ENCODE measurements at places on chromosomes 5 and 9.
A peak's percentile ranks its signal among the peaks of the same experiment; 100 is the strongest.

DNA sequence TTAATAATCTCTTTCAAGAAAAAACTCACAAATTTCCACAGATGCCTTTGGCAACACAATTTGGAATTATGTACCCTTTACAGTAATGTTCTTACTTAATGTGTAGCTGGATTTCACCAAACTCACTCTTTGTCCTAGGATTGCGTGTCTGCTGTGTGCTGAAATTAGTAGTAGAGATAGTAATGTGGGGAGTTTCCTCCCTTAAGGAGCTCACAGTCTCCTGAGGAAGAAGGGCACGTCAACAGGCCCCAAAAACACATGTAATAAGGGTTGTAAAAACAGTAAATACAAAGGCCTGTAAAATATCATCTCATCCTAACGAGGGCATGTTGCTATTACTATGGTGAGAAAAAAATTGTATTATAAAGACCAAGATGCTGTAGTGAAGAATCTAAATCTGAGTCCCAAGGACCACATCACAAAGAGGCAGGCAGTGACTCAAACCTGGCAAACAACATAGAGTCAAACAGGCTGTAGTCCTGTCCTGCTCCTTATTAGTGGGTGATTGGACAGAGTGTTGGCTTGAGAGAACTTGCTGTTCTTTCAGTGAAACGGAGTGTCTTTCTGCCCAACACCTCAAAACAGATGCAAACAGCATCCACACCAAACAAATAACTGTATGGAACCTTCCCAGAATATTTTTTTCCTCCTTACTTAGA lies 83.2 kb upstream of the PAPPA start:
- no peak for DNase-seq

DNA sequence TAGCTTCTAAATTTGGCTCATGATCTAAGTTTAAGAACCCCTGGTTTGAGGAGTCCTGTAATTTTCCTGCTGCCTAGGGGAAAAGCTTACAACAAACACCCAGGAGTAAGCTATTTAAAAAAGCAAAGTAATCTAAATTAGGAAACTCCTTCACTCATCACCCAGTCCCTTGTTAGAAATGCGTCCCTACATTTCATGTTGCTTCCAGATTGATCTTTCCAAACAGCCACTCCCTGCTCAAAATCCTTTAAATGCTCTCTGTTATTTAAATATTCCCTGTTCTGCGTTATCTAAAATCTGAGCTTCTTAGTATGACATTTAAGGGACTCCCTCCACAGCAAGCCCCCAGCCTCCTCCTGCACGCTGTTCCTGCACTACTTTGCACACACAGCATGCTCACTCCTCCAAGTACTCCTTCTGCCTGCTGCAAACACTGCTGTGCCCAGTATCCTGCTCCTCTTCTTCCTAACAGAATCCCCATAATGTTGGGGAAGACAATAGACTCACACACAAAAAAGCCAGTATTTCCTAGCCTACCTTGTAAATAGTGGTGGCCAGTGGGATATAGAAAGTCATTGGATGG lies 123.3 kb upstream of the RASEF start:
- DNase-seq: no peak

- DNase-seq: no peak
Observed at GRCh38 chr5:108739906-108740305, 7.8 kb upstream of the FER start.

GRCh38 chr9:136052991-136053756 lies 41.9 kb downstream of the NACC2 start:
- DNase-seq: no peak

DNA sequence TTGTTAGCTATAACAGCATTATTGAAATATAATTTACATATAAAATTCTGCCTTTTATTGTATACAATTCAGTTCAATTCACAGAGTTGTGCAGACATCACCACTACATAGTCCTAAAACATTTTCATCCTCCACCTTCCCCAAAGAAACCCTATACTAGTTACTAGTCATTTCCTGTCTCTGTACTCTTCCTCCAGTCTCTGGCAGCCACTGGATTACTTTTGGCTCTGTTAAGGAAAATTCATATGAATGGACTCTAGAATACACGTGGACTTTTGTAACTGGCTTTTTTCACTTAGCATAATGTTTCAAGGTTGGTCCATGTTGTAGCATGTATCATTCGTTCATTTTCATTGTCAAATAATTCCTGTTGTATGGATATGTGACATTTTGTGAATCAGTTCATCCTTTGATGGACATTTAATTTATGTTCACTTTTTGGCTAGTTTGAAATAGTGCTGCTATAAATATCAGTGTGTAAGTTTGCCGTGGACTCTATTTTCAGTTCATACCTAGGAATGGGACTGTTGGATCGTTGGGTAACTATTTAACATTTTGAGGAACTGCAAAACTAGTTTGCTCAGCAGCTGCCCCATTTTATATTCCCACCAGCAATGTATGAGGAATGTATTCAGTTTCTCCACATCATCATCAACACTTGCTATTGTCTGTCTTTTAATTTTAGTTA lies 9.7 kb downstream of the ICE1 start:
- no peak for DNase-seq

GRCh38 chr5:59128646-59129290 lies 545.9 kb downstream of the RAB3C start:
- no peak for DNase-seq

GRCh38 chr9:22986556-22986955 lies 539.9 kb downstream of the DMRTA1 start:
- DNase-seq: no peak

DNA sequence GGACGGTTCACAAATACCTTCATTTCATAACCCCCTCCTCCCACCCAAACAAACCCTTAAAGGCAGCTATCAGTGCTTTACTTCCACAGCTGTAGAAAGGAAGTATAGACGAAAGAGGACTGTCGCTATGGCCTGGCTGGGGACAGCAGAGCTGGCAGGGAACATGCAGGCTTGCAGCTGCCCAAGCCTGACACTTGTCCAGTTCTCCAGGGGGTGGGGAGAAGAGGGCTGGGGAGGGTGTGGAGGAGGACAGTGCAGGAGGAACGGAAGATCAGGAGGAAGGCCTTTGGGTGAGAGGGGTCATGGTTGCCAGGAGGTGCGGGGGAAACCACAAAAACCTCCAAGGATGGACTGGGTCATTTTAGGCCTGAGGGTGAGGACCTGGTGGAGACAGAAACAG lies 25.9 kb downstream of the ARPC5L start:
- DNase-seq: no peak

GRCh38 chr5:123598028-123598689 lies 86.2 kb downstream of the CSNK1G3 start:
- no peak for DNase-seq

DNA sequence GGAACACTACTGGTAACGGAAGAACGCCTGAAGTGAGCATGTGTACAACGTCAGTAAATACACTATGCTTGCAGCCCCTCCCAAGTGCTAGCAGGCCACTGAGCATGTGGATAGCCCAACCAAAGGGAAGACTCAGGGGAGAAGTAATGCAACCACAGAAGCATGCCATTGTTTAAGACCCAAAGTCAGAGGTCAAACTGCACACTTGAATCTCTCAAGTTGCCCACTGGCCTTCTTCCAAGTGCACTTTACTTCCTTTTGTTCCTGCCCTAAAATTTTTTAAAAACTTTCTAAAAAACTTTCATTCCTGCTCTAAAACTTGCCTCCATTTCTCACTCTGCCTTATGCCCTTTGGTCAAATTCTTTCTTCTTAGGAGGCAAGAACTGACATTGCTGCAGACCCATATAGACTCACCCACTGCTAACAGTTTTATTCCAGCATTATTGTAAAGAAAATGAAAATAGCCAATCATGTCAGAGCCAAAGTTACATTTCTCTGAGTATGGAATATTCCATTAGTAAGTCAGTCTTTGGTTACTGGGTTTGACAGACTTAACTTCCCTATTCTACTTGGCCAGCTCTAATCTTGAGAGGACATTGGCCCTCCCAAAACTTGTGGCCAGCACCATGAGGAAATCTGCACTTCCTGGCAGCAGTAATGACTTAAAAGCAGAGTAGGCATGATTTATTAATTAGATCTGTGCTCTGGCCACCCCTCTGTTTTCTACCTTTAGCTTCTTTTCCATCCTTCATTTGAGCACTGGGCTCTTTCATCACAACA lies 76.9 kb downstream of the TSSK1B start:
- DNase-seq: no peak

- DNase-seq: no peak
Observed at GRCh38 chr5:40834391-40834848, 602 bp downstream of the RPL37 start.

DNA sequence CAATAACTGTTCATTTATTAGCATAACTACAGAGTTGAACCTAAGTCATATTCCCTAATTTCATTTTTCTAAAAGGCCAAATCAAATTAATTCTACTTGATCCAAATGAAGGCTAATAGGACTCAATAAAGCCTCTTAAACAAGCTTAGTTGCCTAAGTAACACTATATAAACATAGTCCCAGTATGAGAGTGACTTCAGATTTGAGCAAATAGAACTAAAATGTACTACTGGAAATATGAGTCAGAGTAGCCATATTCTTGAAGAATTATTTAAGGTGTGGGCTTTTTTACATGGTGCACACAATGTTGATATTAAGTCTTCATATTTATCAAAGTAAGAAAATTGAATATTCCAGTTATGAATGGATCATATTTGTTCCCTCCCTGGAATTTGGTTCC lies 872.3 kb downstream of the MAT2B start:
- no peak for DNase-seq

- DNase-seq: peak; percentile 55
Observed at GRCh38 chr5:139638090-139638735, 9.9 kb upstream of the CXXC5 start.

DNA sequence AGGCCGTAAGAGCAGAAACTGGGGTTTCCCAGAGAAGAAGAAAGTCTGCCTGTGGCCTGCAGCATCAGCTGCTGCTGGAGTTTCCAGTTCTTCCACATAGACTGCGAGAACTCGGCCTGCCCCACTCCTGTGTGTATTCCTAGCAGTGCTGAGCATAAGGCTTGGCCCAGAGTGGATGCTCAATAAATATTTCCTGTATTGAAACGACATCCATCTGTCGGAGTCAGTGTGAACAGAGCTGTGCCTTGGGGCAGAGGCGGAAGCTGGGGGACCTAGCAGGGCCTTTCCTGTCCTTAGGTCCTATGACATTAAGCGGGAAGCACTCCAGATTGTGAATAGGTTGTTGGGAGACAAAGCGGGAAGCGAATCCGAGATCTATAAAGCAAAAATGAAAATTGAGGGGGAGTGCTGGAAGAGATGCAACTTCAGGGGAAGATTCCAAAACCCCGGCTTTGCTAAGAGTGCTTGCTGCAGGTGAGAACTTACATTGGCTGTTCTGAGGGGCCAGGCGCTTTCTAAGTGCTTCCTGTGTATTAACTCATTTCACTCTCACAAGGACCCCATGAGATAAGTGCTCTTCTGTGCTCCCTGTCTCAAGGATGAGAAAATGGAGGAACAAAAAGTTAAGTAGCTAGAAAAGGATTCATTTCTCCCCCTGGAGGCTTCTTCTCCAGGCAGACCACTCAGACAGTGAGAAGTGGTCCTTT lies 76.1 kb upstream of the CXCL14 start:
- DNase-seq: no peak

DNA sequence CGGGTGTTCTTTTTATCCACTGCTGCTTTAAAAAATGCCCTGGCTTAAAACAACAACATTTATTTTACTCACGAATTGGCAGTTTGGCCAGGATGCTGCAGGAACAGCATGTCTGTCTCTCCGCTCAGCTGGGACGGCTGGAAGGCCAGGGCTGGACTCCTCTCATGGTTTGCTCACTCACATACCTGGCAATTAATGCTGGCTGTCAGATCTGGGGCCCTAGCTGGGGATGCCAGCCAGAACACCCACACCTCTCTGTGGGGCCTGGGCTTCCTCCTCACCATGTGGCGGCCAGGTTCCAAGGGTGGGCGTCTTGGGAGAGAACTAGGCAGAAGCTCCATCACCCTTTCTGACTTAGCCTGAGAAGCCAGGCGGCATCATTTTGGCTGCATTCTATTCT lies 189.1 kb upstream of the IL12B start:
- DNase-seq: no peak

- DNase-seq: no peak
Observed at GRCh38 chr5:14215901-14216300, 72.8 kb downstream of the TRIO start.

GRCh38 chr9:126413391-126414068 lies 86.9 kb downstream of the MVB12B start:
- DNase-seq: no peak

GRCh38 chr5:39947657-39948056 lies 522.9 kb upstream of the DAB2 start:
- DNase-seq: no peak

DNA sequence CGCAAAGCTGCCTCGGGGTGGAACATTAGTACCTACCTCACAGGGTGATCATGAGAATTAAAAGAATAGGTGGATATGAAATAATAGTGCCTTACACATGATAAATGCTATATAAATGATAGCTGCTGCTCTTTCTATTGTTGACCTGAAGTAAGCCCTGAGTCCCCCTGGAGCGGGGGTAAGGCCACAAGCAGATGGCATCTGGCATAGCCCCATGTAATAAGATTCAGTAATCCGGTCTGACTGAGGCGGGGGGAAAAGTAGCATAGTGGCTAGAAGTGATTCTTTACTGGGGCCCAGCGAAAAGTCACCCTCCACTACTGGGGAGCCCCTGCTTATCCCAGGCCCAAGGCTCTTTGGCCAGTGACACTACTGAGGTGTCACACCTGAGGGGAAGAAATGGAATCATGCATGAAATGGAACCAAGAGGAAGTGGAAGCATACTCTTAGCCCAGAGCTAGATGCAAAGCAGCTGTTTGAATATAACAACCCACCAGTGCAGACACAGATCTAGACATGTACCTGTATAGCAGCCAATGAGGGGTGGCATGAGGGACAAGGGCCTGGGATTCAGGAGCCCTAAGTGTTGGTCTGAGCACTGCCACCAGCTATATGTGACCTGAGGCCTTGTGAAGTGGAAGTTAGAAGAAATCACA lies 16.1 kb upstream of the FGFR4 start:
- no peak for DNase-seq

Measured in endothelial cell (in vitro differentiated cells).